AG04449 (cell line): ENCODE measurements at places on chromosomes 1 and 21.

DNA sequence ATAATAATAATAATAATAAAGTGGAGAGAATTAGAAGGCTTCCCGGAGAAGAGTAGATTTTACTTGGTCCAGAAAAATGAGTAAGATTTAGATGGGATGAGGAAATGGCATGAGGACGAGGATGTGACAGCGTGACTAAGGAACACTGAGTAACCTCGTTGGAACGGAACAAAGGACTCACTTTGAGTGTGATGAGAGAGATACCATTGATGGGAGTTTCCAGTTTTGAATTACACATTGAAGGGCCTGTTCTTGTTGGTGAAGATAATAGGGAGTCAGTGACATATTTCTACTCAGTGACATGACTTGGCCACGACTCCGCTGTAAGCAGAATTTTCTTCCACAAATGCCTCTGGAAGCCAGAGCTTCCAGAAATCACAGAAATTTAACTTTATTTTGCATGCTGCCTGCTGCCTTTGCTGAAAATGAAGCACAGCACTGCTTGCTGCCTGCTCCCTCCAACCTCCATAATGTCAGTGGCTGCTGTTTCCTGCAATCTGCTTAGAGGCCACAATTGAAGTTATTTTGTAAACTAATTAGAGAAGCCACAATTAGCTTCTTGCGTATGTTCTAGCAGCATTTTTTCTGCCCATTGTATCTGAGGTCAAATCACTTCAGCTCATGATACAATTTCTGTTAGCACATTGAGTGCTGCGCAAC lies 33.7 kb upstream of the FBXO28 start:
- DNase-seq: no peak

DNA sequence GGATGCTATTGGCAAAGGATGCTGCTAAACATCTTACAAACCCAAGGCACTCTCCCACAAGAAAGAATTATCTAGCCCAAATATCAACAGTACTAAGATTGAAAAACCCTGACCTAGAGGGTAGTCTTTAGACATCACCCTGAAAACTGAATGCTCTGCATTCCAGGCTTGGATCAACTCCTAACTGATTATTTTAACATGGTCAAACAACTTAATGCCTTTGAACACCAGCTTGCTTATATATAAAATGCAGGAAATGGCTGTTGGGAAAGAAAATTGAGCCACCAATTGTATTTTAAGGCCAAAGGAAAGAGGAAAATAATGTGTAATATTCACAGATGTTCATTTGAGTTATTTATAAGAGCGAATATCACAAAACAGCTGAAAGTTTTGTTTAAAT lies 72.2 kb upstream of the C1orf87 start:
- no peak for DNase-seq

GRCh38 chr1:225343618-225344017 lies 84.2 kb downstream of the LBR start:
- no peak for DNase-seq

- DNase-seq: peak; percentile 47
Observed at GRCh38 chr1:15028102-15028501, 125.4 kb upstream of the TMEM51 start.

- no peak for DNase-seq
Observed at GRCh38 chr1:227888404-227889046, 59.2 kb downstream of the WNT9A start.
